ENCODE measurements at places on chromosomes 2 and 18.

DNA sequence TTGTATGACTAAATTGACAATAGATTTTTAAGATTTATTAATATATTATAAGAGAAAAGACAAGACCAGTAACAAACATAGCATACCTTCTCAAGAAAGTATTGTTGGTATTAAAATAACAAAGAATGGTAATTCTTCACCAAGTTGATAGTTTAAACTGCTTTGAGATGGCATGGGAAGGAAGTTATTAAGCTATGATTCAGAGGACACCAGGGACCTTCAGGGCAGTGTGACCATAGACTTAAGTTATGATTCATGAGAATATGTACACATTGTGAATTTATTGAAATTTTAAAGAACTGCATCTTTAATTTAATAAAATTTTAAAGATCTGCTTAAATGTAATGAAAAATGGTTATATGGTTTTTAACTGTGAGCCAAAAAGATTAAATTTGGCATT, 205.7 kb downstream of the DSEL start:
- no peak for DNase-seq

DNA sequence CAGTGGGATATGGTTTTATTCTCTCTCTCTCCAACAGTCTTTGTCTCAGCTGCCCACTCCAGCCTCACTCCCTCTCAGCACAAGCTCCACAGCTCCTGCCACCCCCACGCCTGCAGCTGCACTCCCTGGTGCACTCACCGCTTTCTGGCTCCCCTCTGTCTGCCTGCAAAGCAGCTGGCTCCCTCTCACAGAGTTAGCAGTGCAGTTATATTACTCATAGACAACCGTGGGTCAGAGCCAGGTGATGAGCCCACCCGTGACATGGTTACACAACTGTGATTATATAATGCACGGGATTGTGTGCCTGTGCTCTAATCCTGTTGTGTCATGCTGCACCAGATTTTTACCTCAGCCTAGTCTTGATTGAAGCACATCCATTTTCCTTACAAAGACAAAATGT, 276.9 kb upstream of the CHAC2 start:
- no peak for DNase-seq

DNA sequence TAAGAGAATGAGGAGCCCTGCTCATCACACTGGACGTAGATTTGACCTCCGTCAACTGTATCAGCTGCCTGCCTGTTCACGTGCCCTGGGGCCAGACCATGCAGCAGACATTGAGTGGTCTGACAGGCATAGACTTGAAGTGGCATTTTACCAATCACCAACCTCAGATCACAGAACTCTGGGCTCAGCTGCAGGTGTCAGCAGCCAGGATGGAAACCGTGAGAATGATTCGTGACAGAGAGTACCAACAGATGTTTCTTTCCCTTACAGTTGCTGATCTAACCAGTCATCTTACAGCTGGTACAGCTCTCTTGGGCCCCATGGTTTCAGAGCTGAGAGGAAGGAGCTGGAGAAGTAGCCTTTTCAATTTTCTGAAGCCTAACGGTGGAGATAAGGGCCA, 148.9 kb downstream of the EN1 start:
- DNase-seq: no peak

DNA sequence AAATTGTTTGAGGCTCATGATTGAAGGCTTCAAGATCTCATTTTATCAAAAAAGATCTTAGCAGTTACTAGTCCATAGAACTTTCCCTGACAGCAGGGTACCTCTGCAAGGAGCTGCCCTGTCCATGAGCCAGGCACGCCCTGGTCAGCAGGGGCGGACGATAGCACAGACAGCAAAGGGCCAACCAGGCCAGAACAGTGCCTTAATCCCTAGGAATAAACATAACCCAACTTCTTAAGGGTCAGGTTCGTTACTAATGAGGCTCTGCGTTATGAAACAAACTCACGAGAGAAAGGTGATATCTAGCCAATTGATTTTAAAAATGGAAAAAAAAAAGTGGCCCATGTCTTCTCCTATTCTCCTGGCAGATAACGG, 59.2 kb downstream of the BCL2 start:
- DNase-seq: no peak

DNA sequence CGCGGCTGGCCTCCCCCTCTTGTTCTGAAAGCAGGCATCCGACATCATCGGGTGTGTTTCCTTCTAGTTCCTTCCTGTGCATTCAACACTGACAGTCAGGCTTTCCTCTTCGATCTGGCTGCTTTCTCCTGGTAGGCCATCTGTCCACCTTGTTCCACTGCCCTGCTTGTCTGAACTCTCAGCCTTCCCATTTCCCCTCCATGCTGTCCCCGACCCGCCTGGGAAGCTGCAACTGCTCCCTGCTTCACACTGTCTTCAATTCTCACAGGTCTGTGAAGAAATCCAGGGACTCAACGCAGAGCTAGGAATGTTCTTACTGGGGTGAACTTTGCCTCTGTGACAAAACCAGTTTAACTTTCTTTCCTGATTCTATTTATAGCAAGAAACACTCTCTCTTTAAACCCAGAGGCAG, 43.0 kb downstream of the KIF3C start:
- no peak for DNase-seq

GRCh38 chr2:230669386-230669950, 43.2 kb upstream of the CAB39 start:
- no peak for DNase-seq

DNA sequence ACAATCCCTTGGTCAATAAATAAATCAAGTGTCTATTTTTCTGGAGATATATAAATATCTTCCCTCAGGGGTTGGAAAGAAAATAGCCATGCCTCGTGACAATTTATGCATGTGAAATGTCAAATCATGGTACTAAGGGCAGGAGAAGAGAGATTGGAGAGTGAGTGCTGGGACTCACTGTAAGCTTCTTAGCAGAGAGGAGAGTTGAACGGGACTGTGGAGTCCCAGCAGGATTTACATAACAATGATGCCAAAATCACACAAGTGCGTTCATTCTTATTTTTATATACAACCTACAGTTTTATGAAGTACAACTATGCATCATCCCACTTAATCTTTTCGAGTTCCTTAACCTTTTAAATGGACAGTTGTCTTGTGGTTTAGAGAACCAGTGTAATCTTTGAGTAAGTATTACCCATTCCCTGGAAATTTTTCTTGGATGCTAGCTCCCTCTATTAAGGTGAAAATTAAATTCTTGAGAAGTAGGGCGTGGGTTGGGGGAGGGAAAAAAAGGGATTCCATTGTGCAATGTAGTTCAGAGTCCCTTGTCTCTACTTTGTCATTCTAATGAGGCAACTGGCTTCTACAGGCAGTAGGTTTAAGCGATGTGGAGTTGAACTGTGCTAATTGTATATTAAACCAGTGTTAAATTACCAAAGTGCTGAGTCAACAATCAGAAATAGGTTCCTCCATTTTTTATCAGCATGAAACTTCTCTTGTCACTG, 143.6 kb upstream of the EPHA4 start:
- no peak for DNase-seq

DNA sequence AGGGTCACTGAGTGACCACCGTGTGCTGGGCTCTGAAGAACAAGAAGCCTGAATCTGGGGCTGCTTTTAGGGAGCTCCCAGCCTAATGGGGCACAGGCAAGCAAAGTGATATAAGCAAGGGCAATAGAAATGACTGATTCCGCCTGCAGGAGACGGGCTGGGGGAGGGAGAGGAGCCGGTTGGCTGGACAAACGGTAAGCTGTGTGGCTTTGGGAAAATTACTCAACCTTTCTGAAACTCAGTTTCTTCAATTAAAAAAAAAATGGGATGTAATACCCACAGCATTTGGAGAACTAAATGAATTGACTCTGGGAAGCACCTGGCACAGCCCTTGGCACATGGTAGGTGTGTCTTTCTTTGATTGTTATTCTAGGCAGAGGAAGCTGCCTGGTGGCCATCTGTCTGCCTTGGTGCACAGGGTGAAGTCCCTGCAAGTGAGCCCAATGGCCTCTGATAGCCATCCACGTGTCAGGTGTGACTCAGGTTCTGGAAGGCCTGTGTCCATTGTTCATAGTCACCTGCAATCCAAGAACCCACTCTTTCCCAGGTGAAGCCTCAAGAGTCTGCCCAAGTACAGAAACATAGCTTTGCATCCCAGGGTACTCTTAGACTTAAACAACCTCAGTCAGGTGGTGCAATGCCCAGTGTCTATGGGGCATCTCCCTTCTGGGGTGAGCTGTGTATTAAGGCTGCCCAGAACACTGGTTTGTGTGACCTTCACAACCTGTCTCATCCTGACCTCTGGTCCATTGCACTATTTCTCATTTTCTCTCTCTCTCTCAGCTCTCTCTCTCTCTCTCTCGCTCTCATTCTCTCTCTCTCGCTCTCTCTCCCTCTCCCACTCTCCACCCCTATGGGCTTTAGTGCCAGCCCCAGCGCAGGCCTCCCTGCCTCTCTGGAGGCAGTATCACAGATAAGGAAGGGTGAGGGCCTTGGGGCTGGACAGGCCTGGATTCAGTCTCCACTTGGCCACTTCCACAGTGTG, 30.0 kb upstream of the NTSR2 start:
- DNase-seq: no peak

- DNase-seq: no peak
Measured at GRCh38 chr2:95353613-95354468, 48.7 kb upstream of the FAHD2A start.

DNA sequence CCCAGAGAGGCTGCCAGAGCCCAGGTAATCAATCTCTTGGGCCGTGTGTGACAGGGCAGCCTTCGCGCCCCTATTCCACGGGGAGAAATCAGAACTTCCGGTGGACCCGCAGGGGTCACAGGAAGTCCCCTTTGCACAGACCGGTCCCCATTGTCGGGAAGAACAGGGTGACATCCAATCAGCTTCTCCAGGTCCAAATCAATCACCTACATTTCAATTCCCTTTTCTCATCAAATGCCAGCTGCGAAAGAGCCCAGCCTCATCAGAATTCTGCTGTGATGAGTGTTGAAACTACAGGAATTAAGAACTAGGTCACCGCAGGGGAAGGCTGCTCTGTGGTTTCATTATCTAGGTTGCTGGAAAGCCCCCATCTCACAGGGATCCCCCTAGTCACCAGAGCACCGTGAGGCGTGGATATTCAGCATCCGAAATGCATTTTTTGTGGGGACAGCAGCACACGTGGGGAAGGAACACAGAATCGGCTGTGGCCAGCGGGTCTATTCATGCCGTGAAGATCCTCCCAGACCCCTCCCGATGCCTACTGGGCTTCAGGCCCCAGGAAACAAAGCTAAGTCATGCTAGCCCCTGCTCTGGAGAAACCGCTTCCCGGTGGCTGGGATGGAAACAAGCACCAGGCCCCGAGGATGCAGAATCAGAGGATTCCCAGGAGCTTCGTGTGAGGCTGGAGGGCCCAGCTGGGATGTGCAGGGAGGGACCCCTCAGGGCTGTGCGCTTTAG, 193.7 kb upstream of the ID2 start:
- no peak for DNase-seq
